ENCODE measurements at places on chromosomes 16 and 17.

- DNase-seq: no peak
Observed at GRCh38 chr17:81898885-81899284, 3.2 kb upstream of the NPB start.

DNA sequence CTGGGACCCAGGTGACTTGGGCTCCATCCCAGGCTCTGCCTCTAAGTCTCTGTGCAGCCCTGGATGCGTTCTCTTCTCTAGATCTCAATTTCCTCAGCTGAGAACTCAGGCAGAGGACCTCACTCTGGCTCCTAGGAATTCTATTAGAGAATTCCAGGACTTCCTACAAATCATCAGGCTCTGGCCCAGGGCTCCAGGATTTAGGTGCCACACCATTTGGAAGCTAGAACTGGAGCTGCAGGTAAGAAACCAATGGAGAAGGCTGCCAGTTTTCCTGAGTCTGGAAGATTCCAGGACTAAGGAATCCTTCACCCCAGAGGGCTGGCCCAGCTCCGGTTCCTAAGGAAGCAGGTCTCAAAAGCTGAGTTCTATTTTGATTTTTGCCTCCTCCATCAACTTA, 189.8 kb upstream of the CDH5 start:
- no peak for DNase-seq

DNA sequence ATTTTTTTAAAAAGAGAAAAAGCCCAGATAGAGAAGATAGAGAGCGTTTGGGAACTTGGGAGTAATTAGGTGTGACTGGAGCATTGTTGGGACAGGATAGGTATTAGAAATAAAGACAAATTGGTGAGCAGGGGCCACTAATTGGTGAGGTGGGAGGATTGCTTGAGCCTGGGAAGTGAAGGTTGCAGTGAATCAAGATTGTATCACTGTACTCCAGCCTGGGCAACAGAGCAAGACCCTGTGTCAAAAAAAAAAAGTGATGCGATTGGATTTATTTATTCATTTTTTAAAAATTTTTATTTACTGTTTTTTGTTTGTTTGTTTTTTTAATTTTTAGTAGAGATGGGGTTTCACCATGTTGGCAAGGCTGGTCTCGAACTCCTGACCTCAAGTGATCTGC, 5.1 kb downstream of the CASC3 start:
- no peak for DNase-seq

DNA sequence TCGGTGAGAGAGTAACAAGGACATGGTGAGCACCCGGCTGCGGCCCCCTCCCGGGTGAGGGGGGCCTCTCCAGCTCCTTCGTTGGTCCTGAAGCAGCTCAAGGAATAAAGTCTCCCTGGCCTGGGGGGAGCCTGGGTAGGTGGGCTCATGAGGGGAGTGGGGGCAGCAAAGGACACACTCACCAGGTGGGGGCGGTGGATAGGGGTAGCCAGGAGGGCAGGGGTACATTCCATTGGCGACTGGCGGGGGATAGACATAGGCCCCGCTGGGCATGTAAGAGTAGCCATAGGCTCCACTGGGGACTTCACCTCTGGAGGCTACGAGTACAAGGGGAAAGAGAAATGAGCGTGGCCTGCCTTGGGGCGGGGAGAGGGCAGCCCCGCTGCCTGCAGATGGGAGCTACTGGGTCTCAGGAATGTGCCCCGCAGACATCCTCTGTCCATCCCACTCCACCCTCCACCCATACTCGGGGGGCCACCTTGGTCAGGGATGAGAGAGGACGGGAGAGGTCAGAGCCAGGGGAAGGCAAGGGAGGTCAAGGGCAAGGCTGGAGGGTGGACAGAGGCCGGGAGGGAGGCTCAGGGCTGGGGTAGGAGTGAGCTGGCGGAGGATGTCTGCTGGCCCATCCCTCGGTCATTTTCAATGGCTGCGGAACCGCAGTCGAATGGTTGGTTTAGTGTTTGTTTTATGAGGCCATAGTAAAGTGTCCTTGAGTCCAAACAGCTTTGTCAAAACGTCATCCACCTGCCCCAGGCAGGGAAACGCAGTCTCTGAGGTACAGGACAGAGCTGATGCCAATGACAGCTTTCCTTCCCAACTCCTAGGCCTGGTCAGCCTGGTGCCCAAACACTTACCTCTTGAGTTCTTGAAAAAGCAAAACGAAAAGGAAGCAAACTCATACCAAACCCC, 3.7 kb upstream of the UNC13D start:
- no peak for DNase-seq

DNA sequence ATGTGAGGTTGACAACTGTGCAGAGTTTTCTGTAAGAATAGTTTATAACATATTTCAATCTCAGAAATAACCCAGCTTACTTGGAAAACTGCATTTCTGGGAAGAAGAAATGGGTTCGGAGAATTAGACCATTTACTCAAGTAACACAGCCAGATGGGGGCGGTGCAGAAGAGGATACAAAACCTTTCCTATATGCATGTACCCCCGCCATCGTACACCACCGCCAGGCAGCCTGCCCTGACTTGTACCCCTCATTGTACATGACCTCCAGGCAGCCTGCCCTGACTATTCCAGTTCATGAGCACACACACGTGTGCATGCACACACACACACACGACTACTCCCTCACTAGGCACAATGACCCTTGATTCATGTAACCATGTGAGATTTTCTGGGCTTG, 154.0 kb downstream of the C16orf78 start:
- DNase-seq: no peak

DNA sequence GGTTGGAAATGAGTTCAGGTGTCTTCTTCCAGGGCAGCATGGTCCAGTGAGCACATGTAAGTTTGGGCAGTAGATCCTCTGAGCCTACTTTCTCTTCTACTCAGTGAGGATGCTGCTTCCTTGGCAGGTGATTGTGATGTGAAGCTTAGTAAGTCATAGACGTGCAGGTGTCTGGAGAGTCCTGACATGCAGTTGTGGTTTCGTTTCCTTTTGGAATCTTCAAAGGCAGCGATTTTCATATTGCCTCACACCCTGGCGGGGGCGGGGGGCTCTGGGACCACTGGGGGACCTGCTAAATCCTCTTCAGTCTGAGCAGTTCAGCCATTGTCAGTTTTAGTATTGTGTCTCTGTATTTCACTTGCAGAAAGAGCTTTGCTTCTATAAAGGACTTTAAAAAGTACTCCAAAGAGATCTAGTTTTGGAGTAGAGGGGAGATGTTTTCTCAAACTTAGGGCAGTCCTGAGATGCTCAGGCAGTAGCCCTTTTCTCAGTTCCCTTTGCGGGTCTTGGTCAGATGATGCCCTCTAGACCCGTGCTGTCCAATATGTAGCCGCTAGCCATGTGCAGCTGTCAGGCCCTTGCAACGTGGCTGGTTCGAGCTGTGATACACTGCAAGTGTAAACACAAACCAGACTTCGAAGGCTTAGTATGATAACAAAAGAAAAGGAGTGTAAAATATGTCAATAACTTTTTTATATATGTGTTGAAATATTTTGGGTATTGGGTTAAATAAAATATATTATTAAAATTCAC, 4.0 kb upstream of the CDK5R1 start:
- no peak for DNase-seq

- DNase-seq: no peak
Observed at GRCh38 chr17:49875685-49876084, 27.8 kb upstream of the TAC4 start.

- no peak for DNase-seq
Observed at GRCh38 chr17:72158895-72159885, 38.4 kb downstream of the SOX9 start.

DNA sequence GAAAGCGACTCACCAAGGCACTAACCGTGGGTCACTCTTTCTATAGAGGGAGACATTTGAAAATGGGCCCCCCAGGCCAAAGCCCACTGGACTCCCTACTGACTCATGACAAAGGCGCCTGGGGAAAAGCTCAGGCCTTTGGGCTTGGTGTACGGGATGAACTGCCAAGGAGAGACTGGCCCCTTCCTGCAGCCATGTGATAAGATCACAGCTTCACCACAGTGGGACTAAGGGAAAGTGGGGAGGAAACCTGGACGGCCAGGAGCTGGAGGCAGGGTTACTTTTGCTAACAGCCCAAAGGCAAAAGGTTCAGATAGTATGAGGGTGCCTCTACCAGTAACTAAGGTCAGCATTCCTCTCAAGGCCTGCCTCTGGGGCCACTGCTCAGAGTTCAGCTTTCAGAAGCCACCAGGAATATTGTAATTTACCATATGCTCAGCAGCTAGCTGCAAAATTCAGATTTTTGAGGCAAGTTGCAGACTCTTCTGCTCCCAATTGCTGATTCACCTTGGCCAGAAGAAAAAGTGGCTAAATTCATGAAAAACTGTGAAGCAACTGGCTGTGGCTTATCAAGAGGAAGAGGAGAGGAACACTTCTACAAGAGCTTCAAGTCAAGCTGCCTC, 37.1 kb upstream of the SLC25A19 start:
- no peak for DNase-seq

DNA sequence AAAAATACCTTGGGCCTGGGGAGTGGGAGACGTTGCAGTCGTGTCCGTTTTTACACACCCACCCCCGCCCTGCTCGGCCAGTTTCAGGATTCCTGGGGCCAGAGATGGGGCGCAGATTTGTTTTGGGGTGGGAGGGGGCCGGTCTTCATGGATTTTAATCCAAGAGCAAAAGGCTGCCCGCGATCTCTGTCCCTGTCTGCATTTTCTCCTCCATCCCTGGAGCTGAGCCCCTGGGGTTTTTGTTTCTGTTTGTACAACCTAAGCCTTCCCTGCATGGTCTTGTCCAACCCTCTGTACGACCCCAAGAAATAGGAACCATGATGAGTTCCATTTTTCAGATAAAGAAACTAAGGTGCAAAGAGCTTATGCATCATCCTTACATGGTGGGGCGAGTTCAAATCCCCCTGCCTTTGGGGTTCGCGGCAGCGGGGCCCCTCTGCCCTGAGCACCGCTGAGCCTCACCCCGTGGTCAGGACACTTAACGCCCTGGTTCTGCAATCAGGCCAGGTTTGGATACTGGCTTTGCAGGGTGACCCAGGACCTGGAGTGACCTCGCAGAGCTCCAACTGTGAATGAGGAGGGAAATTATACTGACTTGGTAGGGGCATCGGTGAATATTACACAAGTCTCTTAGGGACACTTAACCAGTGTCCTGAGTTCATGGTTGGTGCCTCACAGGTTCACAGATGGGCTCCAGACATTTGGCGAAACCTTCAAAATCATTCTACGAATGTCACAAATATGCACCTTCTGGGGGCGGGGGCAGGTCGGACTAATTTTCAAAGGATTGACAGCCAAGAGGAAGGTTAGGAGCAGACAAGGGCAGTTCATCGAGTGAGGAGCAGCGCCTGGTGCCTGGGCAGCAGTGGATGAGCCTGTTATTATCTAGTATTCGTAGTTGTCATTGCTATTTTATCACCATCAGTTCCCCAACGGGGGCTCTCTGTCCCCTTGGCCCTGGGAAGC, 4.1 kb upstream of the FOXF1 start:
- DNase-seq: no peak

DNA sequence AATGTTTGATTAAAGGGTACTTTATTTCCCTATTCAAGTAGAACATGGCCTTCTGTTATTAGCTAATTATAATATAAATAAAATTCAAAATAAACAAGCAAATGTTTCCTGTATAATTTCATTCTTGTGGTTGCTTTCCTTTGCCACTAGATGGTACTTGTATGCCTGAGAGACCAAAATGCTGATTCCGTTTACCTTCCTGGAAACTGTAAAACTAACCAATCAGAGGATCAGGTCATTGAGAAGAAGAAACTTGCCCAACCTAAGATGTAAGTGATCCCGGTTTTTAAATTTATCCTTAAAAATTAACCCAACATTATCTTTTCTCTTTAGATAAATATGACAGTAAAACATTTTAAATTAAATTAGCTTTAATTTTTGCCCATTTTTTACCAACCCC, 8.1 kb upstream of the ABCA5 start:
- no peak for DNase-seq

GRCh38 chr16:53492503-53492902, 10.5 kb downstream of the AKTIP start:
- no peak for DNase-seq

DNA sequence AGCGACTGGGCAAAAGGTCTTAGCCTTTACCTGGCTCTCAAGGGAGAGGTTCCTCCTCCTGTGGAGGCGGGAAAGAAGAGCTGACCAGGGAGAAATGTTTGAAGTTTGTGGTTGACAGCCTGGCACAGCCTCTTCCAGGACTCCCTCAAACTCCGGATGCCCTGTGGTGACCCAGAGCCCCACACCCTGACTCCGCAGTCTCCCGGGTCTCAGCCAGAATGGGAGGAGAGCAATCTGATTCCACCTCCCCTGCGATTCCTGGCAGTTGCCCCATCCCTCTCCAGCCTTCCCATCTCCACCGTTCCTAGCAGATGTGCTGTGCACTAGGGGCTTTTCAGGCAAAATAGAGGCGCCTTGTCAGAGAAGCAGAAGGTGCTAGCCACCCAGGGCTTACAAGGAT, 5.5 kb upstream of the DNAI2 start:
- DNase-seq: no peak

DNA sequence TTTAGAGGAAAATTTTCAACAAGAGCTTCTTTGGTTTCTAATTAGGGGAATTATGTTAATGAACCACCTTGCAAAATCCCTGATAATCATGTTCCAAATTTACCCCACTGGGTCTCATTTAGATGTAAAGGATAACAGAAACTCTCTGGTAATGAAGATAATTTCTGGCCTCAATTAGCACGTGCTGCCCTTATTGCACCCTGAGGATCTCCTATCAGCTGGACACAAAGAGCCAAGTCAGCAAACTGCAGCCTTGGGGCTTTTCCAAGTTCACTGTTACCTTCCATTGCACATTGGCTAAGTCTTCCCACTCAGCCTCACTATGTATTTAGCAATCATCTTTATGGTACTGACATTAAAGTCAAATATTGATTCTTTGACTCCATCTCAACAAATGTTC, 78.1 kb downstream of the GP2 start:
- DNase-seq: no peak

DNA sequence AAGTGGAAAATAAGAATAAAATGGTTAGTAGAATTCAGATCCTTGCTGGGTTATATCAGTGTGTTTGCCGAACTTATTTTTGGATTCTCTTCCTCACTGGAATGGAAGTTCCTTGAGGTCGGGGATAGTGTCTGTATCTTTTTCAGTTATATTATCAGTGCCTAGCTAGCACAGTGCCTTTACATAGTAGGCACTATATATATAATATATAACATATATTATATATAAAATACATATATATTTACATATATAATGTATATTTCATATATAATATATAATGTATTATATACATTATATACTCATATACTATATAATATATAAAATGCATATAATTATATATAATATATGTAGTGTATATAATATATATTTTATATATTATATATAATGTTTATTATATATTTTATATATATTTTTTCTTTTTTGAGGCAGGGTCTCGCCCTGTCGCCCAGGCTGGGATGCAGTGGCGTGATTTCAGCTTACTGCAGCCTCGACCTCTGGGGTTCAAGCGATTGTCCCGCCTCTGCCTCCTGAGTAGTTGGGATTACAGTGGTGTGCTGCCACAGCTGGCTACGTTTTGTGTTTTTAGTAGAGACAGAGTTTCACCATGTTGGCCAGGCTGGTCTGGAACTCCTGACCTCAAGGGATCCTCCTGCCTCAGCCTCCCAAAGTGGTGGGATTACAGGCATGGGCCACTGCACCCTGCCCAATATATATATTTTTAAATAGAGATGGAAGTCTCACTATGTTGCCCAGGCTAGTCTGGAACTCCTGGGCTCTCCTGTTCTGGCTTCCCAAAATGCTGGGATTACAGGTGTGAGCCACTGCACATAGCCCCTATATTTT, 3.2 kb downstream of the NFATC3 start:
- DNase-seq: no peak

GRCh38 chr17:28227316-28228108, 91.5 kb upstream of the TMEM97 start:
- DNase-seq: no peak

GRCh38 chr16:81755915-81756614, 23.0 kb upstream of the PLCG2 start:
- no peak for DNase-seq
